Lower lobe of right lung (tissue), 2 donors: ENCODE measurements at places on chromosomes 2 and 18.
A peak's percentile ranks its signal among the peaks of the same experiment; 100 is the strongest.

DNA sequence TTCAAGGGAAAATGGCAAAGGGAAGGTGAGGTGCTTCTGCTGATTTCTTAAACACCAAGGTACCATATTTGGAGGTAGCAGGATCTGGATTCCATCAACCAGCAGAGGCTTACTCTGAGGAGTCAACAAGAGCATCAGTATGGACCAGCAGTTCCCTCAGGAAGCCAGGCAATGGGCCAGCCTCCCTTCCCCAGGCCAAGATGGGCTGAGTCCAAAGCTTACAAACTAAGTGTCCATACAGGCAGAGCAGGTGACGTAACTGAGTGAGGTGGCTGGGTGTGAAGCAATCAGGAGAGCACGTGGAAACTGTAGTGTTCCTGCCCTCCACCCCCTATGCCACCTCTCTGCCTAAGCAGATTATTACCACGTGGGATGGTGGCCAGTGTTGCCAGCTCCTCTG lies 134.2 kb upstream of the HNRNPA3 start:
- peak; percentile 75 for DNase-seq

DNA sequence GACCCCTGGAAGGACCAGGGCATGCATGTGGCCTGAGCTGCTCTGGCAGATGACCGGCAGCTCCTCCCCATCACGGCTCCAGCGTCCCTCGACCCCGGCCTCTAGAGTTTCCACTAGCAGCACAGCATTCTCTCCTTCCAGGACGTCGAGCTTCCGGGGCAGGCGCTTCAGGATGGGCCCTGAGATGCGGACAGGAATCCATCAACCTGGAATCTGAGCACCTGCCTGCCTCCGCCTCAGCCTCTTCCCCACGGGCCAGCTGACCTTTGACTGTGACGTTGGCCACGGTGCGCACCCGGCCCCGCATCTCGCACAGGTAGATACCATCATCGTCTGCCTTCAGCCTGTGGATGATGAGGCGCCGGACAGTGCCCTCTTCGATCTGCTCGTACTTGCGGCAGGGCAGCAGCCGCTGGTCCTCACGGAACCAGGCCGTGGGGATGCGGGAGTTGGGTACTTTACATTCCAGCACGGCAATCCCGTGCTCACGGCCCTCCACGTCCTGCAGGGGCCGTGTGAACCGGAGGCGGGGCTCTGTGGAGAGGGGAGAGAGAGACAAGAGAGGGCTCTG lies 3.5 kb downstream of the OBSL1 start:
- DNase-seq: no peak

DNA sequence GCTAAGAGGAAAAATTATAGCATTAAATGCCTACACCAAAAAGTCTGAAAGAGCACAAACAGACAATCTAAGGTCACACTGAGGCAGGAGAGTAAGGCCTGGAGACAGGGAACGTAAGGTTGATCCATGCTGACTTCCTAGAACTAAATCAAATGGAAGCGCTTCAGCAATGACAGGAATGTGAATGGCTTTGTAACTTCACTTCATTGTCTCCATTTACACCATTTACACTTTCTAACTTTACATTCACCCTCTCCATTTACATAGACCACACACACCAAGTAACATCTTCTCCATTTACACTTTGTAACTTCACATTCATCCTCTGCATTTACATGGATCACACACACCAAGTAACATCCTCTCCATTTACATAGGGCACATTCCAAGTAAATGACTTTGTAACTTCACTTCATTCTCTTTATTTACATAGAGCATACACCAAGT lies 103.1 kb upstream of the SPATS2L start:
- no peak for DNase-seq

GRCh38 chr2:55252832-55253231 lies 16.2 kb downstream of the MTIF2 start:
- no peak for DNase-seq

DNA sequence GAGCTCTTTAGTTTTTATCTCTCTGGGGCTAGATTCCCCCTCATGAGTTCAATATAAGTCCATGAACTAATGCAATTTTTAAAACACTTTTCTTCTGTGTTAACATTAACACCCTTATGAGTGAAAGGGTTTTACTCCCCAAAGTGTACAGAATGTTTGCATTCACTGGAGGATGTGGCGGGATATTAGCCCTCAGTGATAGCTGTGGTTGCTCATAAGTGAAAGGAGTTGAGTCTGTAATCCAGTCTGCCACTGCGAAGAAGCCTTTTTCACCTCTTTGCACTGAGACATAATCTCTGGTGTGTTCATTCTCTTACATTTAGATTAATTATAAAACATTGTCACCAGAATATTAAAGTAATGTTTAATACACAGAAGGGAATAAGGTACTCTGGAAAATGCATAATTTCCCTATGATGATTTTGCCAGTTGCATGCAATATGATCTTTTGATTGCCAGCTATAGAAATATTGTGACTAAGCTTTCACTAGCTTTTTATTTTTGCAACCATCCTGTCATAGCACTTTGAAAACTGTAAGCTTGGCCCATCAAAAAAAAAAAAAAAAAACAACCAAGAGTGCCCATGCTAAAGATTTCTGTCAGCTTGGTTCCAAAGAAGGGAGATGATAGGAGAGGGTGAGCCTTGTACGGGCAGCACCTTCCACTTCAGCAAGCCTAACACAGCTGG lies 113.2 kb downstream of the BCL11A start:
- no peak for DNase-seq

DNA sequence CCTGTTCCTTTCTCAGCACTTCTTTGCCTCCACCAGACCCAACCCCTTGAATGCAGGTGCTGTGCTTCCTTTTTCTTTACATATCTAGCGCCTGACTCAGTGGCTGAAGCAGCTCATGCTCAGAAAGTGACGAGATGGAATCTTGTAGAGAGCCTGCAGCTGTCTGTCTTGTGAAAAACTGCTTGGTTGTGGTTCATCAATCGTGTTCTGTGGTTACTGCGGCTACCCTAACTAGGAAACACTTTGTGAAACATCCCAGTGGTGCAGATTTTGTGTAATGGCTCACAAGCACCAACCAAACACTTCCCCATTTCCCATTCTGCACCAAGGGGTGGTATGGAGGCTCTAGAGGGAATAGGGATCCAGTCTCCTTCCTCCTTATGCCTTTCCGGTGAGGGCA lies 307.2 kb upstream of the MMADHC start:
- DNase-seq: no peak

DNA sequence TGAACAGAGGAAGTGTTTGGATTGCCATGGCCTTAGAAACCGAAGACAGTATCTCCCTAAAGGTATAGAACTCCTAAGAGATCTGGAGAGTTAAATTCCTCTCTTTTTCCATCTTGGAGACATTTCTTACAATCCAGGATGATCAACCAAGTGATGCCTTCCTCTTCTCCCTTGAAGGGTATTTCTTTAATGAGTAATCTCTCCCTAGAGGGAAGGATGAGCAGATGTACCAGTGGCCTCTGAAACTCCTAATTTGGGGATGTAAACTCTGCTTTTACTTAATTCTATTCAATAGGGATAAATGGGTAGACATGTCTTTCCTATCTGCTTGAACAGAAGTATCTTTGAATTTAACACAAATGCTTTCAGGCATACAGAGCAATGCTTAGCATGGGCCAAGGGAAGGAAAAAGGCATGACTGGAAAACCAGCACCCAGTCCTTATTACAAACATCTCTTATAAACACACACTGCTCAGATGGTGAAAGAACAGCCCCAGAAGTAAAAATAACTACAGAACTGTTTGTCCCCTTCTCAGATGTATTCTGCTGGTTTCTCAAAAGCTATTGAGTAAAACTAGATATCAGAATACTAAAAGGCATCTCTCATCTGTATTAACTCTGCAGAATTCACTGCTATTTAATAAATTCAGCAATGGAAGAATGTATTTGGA lies 4.7 kb upstream of the THNSL2 start:
- DNase-seq: no peak

- no peak for DNase-seq
Measured at GRCh38 chr2:134681201-134681600, 37.6 kb downstream of the TMEM163 start.

GRCh38 chr2:24984912-24985311 lies 13.2 kb upstream of the DNAJC27 start:
- DNase-seq: no peak

DNA sequence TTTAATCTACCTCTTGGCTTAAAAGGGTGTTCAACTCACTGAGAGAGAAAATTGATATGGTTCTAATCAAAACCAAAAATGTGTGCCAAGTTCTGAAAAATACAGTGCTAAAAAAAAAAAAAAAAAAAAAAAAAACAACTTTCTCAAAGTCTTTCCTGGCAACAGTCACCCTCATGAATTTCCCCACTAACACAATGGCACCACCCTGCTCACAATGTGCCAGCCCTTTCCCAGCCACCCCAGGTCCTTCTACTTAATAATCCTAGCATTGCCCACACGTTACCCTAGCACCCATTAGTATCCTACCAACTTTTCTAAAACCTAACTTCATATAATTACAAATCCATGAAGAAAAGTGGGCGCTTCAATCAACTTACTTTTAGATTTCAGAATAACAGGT lies 106.4 kb downstream of the AFF3 start:
- DNase-seq: no peak

GRCh38 chr18:65016631-65017371 lies 734.0 kb upstream of the CDH7 start:
- no peak for DNase-seq

- no peak for DNase-seq
Measured at GRCh38 chr2:197131558-197131855, 179.1 kb downstream of the ANKRD44 start.

GRCh38 chr18:74416124-74416523 lies 41.0 kb downstream of the DIPK1C start:
- DNase-seq: no peak

GRCh38 chr2:142883526-142883925 lies 6.1 kb downstream of the KYNU start:
- no peak for DNase-seq

DNA sequence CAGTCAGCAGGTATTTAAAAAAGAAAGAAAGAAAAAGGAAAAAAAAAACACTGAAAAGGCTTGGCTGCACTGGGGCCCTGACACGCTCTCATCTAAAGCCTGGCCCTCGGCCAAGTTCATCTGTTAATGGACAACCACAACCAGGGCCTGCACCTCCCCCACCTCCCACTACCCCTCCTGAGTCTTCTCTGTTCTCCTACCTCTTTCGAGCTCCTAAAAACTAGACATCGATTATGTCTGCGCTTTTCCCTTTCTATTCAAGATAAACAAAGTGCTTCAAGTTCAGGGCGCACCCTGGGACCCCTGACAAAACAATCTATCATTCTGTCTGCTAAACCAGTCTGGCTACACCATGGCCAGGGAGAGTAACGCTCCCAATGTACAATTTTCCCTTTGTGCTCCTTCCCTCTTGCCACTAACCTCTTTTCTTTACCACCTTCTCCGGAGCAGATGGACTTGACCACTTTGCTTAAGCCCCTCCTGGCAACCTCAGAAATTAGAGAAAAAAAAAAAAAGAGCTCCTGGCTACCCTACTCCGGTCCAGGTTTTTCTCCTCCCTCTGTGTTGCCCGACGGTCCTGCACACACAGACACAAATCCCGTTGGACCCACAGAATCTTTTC lies 22.7 kb downstream of the BCL11A start:
- DNase-seq: peak; percentile 80

GRCh38 chr2:119719261-119719627 lies 40.2 kb downstream of the TMEM177 start:
- no peak for DNase-seq

DNA sequence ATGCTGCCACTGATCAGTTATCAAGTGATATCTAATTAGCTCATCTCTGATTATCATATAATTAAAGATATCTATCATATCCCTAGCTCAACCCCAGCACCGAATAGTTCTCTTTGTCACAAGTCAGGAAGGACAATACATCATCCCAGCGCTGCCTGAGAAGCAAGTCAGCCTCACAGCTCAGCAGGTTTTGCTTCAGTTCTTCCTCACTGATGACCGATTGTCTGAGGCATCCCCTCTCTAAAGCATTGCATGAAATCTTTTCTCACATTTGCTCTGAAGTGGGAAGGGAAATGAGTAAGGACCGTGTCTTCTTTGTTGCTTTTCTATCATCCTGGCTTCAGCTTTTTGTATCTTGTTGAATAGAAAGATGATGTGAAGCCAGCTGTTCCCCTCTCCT lies 247.9 kb downstream of the CMPK2 start:
- DNase-seq: no peak

GRCh38 chr18:31954349-31954748 lies 11.4 kb upstream of the TRAPPC8 start:
- no peak for DNase-seq

- no peak for DNase-seq
Measured at GRCh38 chr18:59063300-59063906, 76.3 kb upstream of the SEC11C start.

DNA sequence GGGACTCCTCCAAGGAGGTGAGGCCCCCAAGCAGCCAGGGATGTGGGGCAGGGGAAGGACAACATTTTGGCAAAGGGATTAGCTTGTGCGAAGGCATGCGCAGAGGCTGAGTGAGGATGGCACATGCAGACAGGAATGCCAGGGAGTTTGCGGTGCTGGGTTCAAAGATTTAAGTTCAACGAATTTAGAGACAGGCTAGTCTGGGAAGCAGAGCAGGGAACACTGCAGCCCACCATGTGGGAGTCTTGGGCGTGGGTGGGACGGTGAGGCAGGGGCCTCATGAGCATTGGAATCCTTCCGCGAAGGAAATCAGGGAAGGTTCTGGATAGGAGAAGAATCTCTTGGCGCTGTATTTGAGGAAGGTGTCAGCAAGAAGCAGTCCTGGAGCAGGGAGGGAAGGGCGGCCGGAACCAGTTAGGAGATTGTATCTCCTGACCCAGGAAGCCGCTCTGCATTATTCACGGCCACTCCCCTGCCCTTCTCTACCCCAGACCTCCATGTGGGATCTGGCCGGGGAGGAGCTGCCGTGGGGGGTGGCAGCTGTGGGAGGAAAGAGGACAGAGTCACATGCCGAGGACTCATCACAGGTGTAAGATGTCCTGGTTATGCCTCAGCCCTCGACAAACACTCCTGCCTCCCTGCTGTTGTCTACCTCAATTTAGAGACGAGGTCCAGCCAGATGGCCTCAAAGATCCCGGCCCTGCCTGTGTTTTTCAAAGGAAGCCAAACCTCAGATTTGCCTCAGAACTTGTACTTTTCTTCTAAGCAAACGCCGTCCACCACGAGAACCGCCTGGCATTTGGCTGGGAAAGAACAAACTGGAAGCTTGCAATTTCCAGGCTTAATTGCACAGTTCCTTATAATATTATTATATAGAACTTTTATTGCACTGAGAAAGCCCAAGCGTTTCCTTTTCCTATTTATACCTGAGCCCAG lies 123.7 kb upstream of the SMAD2 start:
- DNase-seq: no peak

DNA sequence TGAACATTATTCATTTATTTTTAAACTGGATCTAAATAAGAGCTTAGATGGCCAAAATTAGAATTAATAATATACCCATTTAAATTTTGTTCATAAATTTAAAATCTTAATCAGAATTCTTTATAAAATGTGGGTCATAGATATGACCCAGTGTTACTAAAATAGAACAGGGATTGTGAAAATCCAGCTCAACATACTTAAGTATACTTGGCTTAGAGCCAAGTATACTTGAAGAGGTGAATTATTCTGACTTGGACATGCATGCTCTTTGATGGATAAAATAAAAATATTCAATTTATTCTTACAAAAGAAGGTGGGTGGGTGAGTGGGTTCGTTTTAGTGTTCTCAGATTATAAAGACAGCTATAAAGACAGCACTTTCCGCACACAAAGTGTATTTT lies 70.7 kb downstream of the SPOPL start:
- no peak for DNase-seq
